ENCODE measurements at places on chromosomes 7 and 10. TPM values are rescaled to one million over a fixed set of nuclear protein-coding genes. Genes with fewer than 3 reads are reported as not detected.

- no peak for DNase-seq
These were observed 169.7 kb upstream of the TMEM229A start for GRCh38 chr7:124202546-124202945.

The HACD1 gene
- 0.76 TPM for total RNA-seq

The NKX6-2 gene
- not detected for total RNA-seq

The TMEM225B gene
- total RNA-seq, result not detected

DNA sequence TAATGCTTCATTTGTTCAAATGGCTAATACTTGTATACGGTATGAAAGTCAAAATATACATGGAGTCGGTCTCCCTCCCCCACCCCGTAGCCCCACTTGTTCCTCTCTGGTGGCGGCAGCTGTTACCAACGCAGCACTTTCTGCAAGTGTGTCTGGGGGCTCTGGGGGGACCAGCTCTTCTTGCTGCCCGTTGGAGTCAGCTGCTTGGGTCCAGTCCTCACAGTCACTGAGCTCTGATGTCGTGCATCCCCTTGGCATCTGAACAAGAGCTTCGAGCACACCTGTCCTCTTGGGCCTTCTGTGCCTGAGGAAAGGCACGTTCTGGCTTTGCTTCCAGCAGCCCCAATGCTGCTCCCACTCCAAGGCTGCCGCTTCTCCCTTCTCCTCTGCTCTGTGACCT lies 493.1 kb downstream of the PLXNA4 start:
- DNase-seq, result no peak

GRCh38 chr10:124576526-124577420 lies 115.2 kb downstream of the LHPP start:
- no peak for DNase-seq

- no peak for DNase-seq
These were observed 59.8 kb downstream of the SEPTIN7 start for GRCh38 chr7:35860664-35861063.

The NPSR1 gene
- total RNA-seq, result not detected

DNA sequence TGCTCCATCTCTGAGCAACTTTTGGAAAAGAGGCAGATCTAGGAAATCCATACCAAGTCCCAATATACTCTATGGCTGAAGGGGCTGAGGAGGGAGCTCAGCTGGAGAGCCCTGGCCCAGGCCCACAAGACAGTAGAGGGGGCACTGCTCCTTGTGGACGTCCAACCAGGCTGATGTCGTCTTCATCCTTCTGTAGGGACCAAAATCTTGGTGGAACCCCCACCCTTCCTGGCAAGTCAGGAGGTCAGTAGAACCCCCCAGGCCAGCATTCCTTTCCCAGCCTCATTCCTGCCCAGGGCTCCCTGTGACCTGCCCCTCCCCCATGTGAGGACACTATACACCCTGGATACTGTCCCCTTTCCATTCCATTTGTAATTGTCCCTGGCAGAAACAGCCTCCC lies 152.0 kb downstream of the PLXNA4 start:
- DNase-seq, result no peak

The LDB3 gene
- total RNA-seq, result not detected

- DNase-seq, result no peak
These were observed 1.1 kb upstream of the HSPA12A start for GRCh38 chr10:116743266-116744064.

The PCLO gene
- not detected for total RNA-seq

- no peak for DNase-seq
These were observed 384.4 kb upstream of the ZWINT start for GRCh38 chr10:56745490-56745889.

The ATG9B gene
- total RNA-seq, result 7.3 TPM

DNA sequence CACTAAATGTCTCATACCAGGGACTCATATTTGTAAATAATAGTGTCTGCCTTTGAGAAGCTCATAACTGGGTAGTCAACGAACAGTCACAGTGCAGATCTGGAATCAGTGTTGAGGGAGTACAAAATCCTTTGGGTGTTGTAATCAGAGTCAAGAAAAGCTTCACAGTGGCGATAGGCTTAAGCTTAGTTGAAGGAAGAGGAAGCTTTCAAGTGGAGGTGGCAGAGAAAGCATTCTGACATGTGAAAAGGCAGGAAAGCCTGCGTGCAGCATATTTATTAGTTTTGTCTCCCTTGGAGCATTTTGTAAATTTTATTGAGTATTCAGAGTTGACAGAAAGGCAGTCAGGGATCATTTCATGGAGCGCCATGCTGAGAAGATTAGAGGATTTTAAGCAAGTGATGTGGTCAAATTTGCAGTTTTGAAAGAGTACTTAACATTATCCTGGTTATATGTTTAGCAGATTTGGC lies 104.9 kb downstream of the ADK start:
- DNase-seq, result no peak

The SPACDR gene
- 0.46 TPM for total RNA-seq

The WAC gene
- total RNA-seq, result 105 TPM

The KIAA1549 gene
- total RNA-seq, result 0.46 TPM

DNA sequence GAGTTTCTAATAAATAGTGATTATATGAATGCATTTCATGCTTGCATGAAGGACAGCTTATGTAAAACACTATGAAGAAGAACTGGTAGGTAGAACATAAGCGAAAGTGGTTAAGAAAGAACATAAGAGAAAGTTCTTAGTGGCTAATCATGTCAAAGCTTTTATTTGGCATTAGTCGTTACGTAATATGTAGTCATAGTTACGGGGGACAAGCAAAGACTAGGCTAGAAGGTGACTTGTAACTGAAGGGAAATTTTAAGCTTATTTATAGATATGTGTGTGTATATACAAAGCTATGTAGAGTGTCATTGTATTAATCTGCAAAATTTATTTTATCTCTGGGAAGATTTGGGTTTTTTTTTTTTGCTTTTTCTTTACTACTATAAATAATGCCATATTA lies 36.9 kb downstream of the CAPZA2 start:
- no peak for DNase-seq

GRCh38 chr10:102502029-102502336 lies 529 bp downstream of the ACTR1A start:
- peak; percentile 97 for DNase-seq

- DNase-seq, result no peak
These were observed 56.7 kb downstream of the ITIH5 start for GRCh38 chr10:7610026-7610425.

The ASB10 gene
- total RNA-seq, result not detected

GRCh38 chr10:96902731-96903358 lies 70.7 kb downstream of the LCOR start:
- no peak for DNase-seq

DNA sequence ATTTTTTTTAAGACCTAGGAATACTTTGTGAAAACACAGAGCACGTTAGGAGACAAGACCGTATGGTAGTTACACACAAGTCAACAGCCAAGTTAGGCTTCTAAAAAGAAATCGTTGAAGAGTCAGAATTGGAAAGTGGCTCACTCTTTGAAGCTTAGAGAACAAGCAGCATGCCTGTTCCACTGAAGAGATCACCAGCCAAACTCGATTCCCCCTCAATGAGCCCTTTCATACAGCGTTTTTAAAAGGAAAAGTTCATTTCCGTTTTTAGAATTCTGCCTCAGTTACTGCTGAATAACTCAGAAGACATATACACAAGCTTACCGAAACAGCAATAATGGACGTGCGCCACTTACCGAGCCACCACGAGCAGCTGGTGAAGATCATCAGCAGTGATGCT lies 41.0 kb downstream of the MCMBP start:
- no peak for DNase-seq

The XRCC2 gene
- total RNA-seq, result 11.4 TPM

DNA sequence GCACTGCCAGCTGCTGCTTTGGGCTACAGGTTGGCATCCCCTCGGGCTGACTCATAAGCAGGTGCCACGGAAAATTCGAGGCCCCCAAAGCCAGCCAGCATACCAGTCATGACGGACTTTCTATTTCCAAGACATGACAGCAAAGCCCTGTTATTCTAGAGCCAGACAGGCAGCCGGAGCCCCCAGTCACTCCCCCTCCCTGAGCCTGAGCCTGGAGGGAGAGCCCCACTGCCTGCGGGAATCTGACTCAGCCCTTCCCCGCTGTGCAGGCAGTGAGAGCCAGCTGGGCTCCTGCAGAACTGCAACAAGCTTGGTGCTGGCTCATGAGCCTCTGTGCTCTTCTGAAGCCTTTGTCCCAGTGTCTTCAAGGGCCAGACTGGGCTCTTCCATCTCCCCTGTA lies 15.8 kb downstream of the BTBD16 start:
- no peak for DNase-seq

The PKD2L1 gene
- not detected for total RNA-seq

- no peak for DNase-seq
These were observed 31.1 kb downstream of the DAGLB start for GRCh38 chr7:6416516-6417145.

DNA sequence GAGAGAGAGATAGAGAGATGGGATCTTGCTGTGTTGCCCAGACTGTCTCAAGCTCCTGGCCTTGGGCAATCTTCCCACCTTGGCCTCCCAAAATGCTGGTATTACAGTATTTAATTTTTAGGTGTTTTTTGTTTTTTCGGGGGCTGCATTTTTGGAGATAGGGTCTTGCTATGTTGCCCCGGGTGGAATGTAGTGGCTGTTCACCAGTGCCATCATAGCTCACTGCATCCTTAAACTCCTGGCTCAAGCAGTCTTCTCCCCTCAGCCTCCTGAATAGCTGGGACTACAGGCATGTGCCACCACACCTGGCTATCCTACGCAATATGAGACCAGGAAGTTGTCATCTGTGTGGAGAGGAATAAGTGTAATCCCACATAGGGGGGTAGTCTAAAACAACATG lies 42.4 kb downstream of the KCTD7 start:
- no peak for DNase-seq

- no peak for DNase-seq
These were observed 695.1 kb downstream of the TNS3 start for GRCh38 chr7:46886669-46887374.

The DENND10 gene
- 15.3 TPM for total RNA-seq

The FUOM gene
- 47.4 TPM for total RNA-seq
